Activated CD4-positive, alpha-beta T cell treated with anti-CD3 and anti-CD28 coated beads, Interleukin-2, amount 10 ng/mL, durations not matched to agents 7 days and 5 days (primary cell): ENCODE measurements at places on chromosomes 7 and 10. TPM values are rescaled to one million over a fixed set of nuclear protein-coding genes. Genes with fewer than 3 reads are reported as not detected.

DNA sequence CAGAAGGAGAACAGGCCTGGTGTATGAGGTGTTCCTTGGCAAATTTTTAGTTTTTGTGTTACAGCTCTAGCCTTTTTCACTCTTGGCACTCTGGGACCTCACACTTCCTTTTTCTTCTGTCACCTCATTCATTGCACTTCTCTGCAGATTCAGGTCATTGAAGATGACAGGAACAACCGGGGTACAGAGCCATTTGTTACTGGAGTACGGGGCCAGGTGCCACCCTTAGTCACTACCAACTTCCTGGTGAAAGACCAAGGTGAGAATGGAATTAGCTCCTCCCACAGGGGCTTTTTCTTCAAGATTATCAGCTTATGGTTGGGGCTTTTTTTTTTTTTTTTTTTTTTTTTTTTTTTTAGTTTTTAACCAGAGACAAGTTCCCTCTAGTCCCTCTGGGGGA, 18.5 kb upstream of the CHCHD1 start:
- H3K4me3 ChIP-seq: no peak overlapping the region
- H3K36me3 ChIP-seq: peaks cover 77% of the 10 kb centered on the region
- no peaks in the 10 kb centered on the region for H3K27me3 ChIP-seq
- no peak for DNase-seq
- H3K27ac ChIP-seq: no peak overlapping the region
- peaks cover 53% of the 10 kb centered on the region for H3K4me1 ChIP-seq

DNA sequence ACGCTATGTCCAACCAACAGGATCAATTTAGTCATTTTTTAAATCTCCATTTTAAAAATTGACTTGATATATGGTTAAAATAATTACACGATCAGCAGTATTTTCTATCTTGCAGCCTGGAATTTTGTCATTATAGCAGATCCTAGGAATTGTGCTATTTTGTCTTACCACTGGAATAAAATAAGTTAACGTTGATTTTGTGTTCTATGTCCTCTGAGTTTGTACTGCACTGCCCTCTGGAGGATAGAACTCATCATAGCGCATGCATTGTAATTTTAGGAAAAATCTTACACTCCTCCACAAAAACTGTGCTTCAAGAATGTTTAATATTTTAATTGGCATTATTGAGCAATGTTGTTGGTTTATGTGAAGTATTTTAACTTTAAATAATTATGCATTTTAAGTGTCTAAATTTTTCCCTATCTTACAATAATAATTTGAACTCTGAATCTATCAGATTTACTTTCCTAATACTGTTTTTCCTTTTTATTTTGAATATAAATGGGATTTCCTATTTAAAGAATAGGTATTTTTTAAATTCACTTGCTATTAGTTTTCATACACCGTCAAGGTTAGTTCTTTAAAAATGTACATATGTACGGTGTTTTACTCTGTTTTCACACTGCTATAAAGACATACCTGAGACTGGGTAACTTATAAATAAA, 220.1 kb downstream of the PPP1R3A start:
- no peaks in the 10 kb centered on the region for H3K36me3 ChIP-seq
- H3K4me1 ChIP-seq: no peaks in the 10 kb centered on the region
- H3K27me3 ChIP-seq: no peaks in the 10 kb centered on the region
- H3K27ac ChIP-seq: no peak overlapping the region
- H3K4me3 ChIP-seq: no peak overlapping the region
- DNase-seq: no peak

- no peaks in the 10 kb centered on the region for H3K36me3 ChIP-seq
- no peak for DNase-seq
- no peak overlapping the region for H3K4me3 ChIP-seq
- no peak overlapping the region for H3K27ac ChIP-seq
These were observed 254.3 kb downstream of the IPMK start for GRCh38 chr10:58013406-58013805.

GRCh38 chr10:129809841-129810240, 154.2 kb downstream of the EBF3 start:
- no peaks in the 10 kb centered on the region for H3K4me1 ChIP-seq
- DNase-seq: no peak
- no peak overlapping the region for H3K4me3 ChIP-seq

GRCh38 chr7:104862719-104863118, 151.3 kb upstream of the KMT2E start:
- H3K4me3 ChIP-seq: no peak overlapping the region
- DNase-seq: no peak
- no peak overlapping the region for H3K27ac ChIP-seq
- H3K27me3 ChIP-seq: peaks cover 18% of the 10 kb centered on the region
- no peaks in the 10 kb centered on the region for H3K36me3 ChIP-seq

GRCh38 chr7:21330462-21331178, 97.3 kb upstream of the SP4 start:
- peaks cover 2% of the 10 kb centered on the region for H3K27me3 ChIP-seq
- no peak for DNase-seq
- peaks cover 24% of the 10 kb centered on the region for H3K36me3 ChIP-seq
- no peak overlapping the region for H3K27ac ChIP-seq
- peaks cover 16% of the 10 kb centered on the region for H3K4me1 ChIP-seq

DNA sequence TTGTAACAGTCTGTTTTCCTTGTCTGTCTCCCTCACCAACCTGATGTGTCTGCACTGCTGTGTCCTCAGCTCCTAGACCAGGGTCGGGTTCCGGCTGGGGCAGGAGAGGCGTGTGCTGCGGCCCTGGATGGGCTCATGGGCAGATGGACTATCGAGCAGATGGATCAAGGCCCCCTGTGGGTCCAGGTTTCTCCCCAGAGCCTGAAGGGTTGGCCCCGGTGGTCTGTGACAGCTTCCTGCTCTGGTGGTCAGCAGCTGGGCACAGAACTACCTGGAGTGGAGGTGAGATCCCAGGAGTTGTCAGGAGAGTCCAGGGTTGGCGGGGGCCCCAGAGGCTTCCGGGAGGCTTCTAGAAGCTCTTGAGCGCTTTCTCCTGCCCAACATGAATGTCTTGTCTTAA, 75.1 kb downstream of the GRK5 start:
- no peak overlapping the region for H3K4me3 ChIP-seq
- peaks cover 2% of the 10 kb centered on the region for H3K36me3 ChIP-seq
- H3K27ac ChIP-seq: peak overlapping the region; percentile 15
- no peaks in the 10 kb centered on the region for H3K27me3 ChIP-seq
- DNase-seq: no peak

GRCh38 chr7:63925626-63926460, 72.8 kb upstream of the ZNF722 start:
- no peaks in the 10 kb centered on the region for H3K27me3 ChIP-seq
- peaks cover 17% of the 10 kb centered on the region for H3K36me3 ChIP-seq
- H3K4me1 ChIP-seq: peaks cover 28% of the 10 kb centered on the region
- peak overlapping the region; percentile 92 for H3K4me3 ChIP-seq
- peak; percentile 96 for DNase-seq

GRCh38 chr7:51772190-51772589, 455.6 kb upstream of the COBL start:
- H3K4me1 ChIP-seq: no peaks in the 10 kb centered on the region
- H3K27me3 ChIP-seq: no peaks in the 10 kb centered on the region
- H3K4me3 ChIP-seq: no peak overlapping the region

GRCh38 chr10:20596065-20596755, 300.9 kb downstream of the NEBL start:
- DNase-seq: no peak
- H3K27ac ChIP-seq: no peak overlapping the region
- H3K27me3 ChIP-seq: no peaks in the 10 kb centered on the region
- H3K4me3 ChIP-seq: no peak overlapping the region
- no peaks in the 10 kb centered on the region for H3K36me3 ChIP-seq

- no peak for DNase-seq
- no peaks in the 10 kb centered on the region for H3K4me1 ChIP-seq
- no peak overlapping the region for H3K27ac ChIP-seq
- H3K27me3 ChIP-seq: no peaks in the 10 kb centered on the region
These were observed 353.9 kb upstream of the MEOX2 start for GRCh38 chr7:16040346-16040745.

- no peaks in the 10 kb centered on the region for H3K27me3 ChIP-seq
- no peak for DNase-seq
- no peaks in the 10 kb centered on the region for H3K36me3 ChIP-seq
- no peak overlapping the region for H3K4me3 ChIP-seq
- H3K27ac ChIP-seq: no peak overlapping the region
- peaks cover 2% of the 10 kb centered on the region for H3K4me1 ChIP-seq
These were observed 12.5 kb downstream of the PPIA start for GRCh38 chr7:44808914-44809393.

GRCh38 chr10:22945934-22946673, 18.3 kb downstream of the ARMC3 start:
- H3K36me3 ChIP-seq: no peaks in the 10 kb centered on the region
- no peak overlapping the region for H3K27ac ChIP-seq
- H3K27me3 ChIP-seq: no peaks in the 10 kb centered on the region
- peaks cover 5% of the 10 kb centered on the region for H3K4me1 ChIP-seq

- peaks cover 20% of the 10 kb centered on the region for H3K4me1 ChIP-seq
- no peak for DNase-seq
- no peaks in the 10 kb centered on the region for H3K27me3 ChIP-seq
- H3K4me3 ChIP-seq: no peak overlapping the region
- H3K27ac ChIP-seq: no peak overlapping the region
These were observed 52.0 kb downstream of the KIF5B start for GRCh38 chr10:32004161-32004591.

GRCh38 chr10:71596759-71597158, 122.8 kb downstream of the C10orf105 start:
- no peak for DNase-seq
- no peaks in the 10 kb centered on the region for H3K27me3 ChIP-seq
- H3K36me3 ChIP-seq: no peaks in the 10 kb centered on the region
- no peak overlapping the region for H3K4me3 ChIP-seq

- no peaks in the 10 kb centered on the region for H3K4me1 ChIP-seq
- no peak overlapping the region for H3K4me3 ChIP-seq
- H3K36me3 ChIP-seq: no peaks in the 10 kb centered on the region
- peaks cover 12% of the 10 kb centered on the region for H3K27me3 ChIP-seq
These were observed 17.6 kb upstream of the LAMB1 start for GRCh38 chr7:108020585-108020984.

DNA sequence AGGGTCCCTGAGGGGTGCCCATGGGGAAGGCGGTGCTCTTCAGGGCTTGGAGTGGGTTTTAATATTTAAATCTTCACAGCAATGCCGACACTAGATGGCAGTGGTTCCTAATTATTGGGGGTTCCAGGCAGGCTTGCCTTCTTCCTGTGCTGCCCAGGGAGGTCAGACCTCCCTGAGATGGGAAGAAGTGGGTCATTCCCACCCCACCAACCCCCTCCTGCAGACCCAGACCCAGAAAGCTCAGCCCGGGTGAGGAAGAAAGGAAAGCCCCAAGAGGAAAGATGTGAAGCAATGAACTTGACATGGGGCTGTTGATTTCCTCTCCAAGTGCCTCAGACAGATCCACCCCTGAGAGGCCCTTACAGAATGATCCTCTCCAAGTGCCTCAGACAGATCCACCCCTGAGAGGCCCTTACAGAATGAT, 85.1 kb upstream of the LANCL2 start:
- no peaks in the 10 kb centered on the region for H3K4me1 ChIP-seq
- peaks cover 5% of the 10 kb centered on the region for H3K27me3 ChIP-seq
- no peak overlapping the region for H3K4me3 ChIP-seq
- peak; percentile 77 for DNase-seq
- H3K27ac ChIP-seq: no peak overlapping the region

DNA sequence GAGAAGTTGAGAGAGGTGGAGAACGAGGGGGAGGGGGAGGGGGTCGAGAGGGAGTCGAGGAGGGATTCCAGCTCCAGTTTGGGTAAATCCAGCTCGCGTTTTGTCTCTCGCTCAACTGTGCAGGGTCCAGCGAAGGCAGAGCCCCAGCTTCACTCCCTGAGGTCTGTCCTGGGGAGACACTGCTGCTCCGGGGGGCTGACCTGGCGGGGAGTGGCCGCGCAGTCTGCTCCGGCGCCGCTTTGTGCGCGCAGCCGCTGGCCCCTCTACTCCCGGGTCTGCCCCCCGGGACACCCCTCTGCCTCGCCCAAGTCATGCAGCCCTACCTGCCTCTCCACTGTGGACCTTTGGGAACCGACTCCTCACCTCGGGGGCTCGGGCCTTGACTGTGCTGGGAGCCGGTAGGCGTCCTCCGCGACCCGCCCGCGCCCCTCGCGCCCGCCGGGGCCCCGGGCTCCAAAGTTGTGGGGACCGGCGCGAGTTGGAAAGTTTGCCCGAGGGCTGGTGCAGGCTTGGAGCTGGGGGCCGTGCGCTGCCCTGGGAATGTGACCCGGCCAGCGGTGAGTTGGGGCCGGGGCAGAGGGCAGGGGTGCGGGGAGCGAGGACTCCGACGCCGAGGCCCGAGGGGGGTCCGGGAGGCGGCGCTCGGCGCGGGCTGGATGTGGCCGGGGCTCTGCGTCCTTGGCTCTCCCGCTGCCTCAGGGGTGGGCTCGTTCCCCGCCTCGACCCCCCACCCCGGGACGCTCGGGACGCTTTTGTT, at the start of gene TET1:
Gene TET1 (plus strand): TSS at position 152 of the 757 bp plus-strand sequence. CDS start 12,002 bp downstream, outside the sequence.
- no peak within 1 kb of the TSS for H3K27ac ChIP-seq
- DNase-seq: peak; percentile 21
- H3K27me3 ChIP-seq: peaks cover 70% of the 10 kb centered on the region
- peak within 1 kb of the TSS; percentile 53 for H3K4me3 ChIP-seq
- peaks cover 26% of the 10 kb centered on the region for H3K4me1 ChIP-seq
- no peaks in the 10 kb centered on the region for H3K36me3 ChIP-seq

DNA sequence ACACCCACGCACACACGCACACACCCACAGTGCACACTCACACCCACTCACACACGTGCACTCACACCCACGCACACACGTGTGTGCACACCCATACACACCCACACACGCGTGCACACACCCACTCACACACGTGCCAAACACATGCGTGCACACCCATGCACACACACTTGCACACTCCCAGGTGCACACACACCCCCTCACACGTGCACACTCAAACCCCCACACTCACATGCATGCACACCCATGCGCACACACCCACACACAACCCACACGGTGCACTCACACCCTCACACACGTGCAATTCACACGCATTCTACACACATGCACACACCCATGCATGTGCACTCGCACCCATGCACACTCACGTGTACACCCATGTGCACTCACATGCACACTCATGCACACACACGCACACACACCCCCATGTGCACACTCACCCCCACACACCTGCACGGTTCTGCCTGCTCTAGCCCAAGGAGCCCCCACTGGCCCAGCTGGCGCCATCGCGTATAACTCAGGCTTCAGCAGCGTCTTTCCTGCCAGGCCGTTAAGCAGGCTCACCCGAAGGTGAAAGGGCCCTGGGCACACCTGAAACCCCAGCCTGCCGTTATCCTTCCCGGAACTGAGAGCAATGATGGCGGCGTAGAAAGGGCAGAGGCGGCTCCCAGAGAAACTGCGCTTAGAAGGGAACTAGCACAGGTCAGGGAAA, 63.9 kb upstream of the PDGFA start:
- H3K36me3 ChIP-seq: peaks cover 38% of the 10 kb centered on the region
- H3K27me3 ChIP-seq: no peaks in the 10 kb centered on the region
- peak overlapping the region; percentile 81 for H3K4me3 ChIP-seq
- H3K27ac ChIP-seq: peak overlapping the region; percentile 96
- no peak for DNase-seq

- H3K27ac ChIP-seq: no peak overlapping the region
- H3K4me3 ChIP-seq: no peak overlapping the region
- H3K27me3 ChIP-seq: peaks cover 14% of the 10 kb centered on the region
These were observed 172.1 kb downstream of the CYP26A1 start for GRCh38 chr10:93245779-93246178.

GRCh38 chr7:84102213-84102612, 92.4 kb downstream of the SEMA3A start:
- no peak for DNase-seq
- H3K27ac ChIP-seq: no peak overlapping the region
- no peaks in the 10 kb centered on the region for H3K27me3 ChIP-seq
- no peaks in the 10 kb centered on the region for H3K4me1 ChIP-seq
- no peaks in the 10 kb centered on the region for H3K36me3 ChIP-seq

- peaks cover 5% of the 10 kb centered on the region for H3K27me3 ChIP-seq
- H3K27ac ChIP-seq: no peak overlapping the region
- H3K4me3 ChIP-seq: no peak overlapping the region
- DNase-seq: no peak
- peaks cover 19% of the 10 kb centered on the region for H3K4me1 ChIP-seq
These were observed 34.3 kb downstream of the ABLIM1 start for GRCh38 chr10:114623661-114624294.

TAS2R3 gene
- 1.8 TPM for total RNA-seq

FAM237B gene
- total RNA-seq: not detected

FBXL15 gene
- 11.2 TPM for total RNA-seq

JAKMIP3 gene
- total RNA-seq: 0.12 TPM

OPN4 gene
- not detected for total RNA-seq
